Activated CD8-positive, alpha-beta memory T cell treated with anti-CD3 and anti-CD28 coated beads, Interleukin-2, amount 50 U/mL, for 4 hours (primary cell): ENCODE measurements at places on chromosomes 2 and 18.

DNA sequence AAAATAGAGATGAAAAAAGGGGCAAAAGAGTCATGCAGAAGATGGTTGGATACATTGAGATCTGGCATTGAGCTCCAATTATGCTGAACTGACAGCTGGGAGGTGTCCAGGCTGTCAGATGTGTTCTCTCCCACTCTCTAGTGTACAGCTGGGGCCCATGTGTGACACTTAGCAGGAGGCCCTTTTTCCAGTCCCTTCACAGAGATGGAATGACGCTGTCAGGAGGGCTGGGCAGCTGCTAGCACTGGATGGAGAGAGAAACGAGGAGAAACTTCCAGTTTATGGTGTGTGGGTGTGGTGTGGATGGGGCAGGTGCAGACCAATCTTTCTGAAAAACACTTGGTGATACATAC is 437.7 kb upstream of the HS6ST1 start:
- no peak for DNase-seq

GRCh38 chr2:7900593-7900992 is 781.3 kb upstream of the ID2 start:
- no peak for DNase-seq

DNA sequence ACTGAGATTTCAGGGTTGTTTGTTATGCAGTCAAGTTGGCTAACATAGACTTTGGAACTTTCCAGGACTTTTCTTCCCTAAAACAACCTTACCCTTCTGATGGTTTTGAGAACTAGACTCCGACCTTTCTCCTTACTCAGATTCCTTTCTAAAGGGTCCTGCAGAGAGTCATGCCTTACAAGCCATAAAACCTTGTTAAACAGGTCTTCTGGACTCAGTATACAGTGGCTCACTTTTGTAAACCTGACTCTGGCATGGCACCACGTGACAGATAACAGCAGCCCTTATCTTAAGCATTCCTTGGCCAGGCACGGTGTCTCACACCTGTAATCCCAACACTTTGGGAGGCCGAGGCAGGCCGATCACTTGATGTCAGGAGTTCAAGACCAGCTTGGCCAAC is 253.2 kb upstream of the RAB6C start:
- DNase-seq: no peak

DNA sequence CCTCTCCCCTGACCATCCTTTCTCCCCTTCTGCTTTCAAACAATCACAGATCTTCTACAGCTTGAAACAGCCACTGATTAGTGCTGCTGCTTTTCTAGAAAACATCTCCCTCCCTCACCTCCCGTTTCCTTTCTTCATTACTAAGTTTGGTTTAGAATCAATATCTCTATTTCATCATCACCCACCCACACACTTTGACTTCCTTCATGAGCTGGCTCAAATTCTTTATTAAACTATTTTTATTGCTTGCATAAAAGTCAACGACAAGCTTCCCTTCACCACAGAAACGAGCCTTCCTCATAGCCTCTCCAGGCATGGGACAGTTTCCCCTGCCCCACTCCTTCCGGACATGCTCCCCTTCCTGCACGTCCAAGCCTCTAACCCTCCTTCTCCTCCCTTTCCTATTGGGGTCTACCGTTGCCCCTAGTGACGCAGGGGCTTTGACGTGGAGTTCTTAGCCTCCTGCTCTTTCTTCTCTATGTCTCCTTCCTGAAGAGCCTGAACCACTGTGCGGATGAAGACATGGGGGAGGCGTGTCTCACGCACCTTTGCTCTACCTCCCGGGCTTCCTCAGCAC is 172.0 kb downstream of the AFF3 start:
- no peak for DNase-seq

DNA sequence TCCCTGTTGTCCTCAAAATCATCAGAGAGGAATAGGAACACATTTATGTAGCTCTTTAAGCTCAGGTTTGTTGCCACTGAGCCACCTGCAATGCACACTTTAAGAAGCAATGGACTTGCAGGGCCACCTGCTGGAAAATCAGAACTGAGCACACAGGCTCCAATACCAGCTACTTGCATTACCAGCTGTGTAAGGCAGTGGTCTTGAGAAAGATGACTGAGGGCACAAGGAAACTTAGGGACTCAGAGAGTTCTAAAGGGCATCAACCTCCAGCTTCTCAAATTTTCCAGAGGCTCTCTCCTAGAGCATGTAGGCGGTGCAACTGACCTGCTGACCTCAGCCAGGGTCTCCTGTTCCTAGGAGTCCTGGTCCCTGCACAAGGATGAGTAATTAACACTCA is 2.5 kb upstream of the CNDP2 start:
- peak; percentile 60 for DNase-seq

DNA sequence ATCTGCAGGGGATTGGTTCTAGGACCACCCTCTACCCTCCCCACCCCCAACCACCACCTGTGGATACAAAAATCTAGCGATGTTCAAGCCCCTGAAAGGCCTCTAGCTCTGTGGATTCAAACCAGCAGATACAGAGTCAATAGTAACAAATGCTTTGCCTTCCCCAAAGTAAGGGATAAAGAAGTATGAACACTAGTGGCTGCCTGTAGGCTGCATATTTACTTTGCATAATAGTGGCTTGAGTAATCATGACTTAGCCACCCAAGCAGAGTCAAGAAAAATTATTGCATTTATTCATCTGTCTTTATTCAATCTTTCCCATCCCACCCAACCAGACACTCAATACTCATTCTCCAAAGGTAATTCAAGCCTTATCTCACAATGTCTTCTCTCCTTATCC is 43.8 kb downstream of the SOCS6 start:
- no peak for DNase-seq

DNA sequence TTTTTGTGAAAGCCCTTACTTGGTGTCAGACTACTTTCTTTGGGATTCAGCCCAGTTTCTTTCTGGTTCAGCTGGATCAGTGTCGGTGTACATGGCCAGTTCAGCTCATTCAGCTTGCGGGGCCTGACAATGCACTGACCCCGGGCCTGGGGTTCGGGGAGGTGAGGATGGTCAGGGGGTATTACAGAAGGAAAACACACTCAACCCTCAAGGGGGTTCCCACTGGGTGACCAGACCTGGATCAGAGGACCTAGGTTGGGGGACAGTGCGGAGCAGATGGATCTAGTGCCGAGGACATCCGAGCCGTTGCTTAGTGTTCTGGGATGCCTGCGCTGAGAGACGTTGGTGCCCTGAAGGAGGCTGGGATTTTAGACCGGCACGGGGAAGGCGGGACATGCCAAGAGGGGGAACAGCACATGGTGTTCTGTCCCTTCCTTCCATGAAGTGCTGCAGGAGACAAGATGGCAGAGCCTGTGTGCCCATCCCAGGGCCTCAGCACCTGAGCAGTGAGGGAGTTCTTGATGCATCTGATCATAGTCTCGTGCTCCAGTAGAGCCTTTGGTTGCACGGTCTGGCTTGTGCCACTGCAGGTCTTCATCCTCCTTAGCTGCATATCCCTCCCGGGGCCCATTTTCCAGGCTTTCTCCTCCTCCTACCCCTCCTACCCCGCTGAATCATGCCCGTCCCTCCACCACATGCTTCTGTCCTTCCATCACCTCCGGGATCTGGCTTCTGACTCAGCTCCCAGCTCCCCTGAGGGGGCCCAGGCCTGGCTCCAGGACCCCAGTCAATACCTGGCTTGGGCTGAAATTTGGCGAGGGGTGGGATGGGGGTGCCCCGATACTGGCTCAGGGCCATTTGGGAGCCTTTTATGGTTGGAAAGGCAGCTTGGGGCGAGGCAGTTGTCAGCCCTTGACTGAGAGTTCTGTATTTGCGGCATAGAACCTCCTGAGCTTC is 18.0 kb downstream of the SPEG start:
- DNase-seq: no peak

- no peak for DNase-seq
Measured at GRCh38 chr2:120722246-120722567, 13.5 kb upstream of the GLI2 start.

- DNase-seq: no peak
Measured at GRCh38 chr18:50097702-50098101, 97.2 kb downstream of the MYO5B start.

- DNase-seq: no peak
Measured at GRCh38 chr18:40534723-40535122, 1420.3 kb upstream of the PIK3C3 start.

DNA sequence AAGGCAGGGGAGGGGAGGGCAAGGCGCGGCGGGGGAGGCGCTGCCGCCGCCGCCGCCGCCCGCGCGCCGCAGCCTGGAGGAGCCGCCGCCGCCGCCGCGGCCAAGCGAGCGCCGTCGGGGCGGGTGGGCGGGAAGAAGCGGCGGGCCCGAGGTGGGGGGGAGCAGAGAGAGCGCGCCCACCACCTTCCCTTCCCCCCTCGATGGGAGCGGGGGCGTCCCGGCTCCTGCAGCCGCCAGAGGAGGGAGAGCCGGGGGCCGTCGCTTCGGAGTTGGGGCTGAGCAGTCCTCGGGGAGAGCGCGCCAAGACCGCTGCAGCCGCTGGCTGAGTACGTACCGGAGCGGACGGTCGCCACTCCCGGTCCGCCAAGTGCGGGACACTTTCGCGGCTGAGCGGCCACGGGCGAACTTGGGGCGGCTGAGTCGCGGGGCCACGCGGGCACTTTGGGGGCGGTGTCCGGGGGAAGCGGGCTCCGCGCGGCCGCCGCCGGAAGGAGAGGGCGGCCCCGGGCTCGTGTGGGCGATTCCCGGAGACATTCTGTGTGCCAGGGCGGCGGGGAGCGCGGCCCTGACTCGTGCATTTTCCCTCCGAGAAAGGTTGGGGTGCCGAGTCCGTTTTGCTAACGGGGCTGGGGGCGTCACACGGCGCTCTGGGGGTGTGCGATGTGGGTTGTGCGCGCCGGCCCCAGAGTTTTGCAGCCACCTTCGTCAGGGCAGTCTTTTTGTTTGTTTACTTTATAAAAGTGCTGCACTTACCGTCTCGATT is at the start of gene NAB1:
Gene NAB1 (plus strand): TSS at position 49 of the 763 bp plus-strand sequence. CDS start 10,094 bp downstream, outside the sequence.
- peak; percentile 68 for DNase-seq

DNA sequence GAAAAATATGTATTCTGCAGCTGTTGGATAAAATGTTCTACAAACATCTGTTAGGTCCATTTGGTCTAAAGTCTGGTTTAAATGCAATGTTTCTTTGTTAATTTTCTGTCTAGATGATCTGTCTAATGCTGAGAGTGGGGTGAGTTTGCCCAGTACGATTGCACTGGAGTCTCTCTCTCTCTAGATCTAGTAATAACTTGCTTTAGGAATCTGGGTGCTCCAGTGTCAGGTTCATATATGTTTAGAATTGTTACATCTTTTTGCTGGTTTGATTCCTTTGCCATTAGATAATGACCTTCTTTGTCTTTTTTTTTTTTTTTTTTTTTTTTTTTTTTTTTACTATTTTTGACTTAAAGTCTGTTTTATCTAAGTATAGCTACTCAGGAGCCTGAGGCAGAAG is 10.4 kb downstream of the GCC2 start:
- no peak for DNase-seq

DNA sequence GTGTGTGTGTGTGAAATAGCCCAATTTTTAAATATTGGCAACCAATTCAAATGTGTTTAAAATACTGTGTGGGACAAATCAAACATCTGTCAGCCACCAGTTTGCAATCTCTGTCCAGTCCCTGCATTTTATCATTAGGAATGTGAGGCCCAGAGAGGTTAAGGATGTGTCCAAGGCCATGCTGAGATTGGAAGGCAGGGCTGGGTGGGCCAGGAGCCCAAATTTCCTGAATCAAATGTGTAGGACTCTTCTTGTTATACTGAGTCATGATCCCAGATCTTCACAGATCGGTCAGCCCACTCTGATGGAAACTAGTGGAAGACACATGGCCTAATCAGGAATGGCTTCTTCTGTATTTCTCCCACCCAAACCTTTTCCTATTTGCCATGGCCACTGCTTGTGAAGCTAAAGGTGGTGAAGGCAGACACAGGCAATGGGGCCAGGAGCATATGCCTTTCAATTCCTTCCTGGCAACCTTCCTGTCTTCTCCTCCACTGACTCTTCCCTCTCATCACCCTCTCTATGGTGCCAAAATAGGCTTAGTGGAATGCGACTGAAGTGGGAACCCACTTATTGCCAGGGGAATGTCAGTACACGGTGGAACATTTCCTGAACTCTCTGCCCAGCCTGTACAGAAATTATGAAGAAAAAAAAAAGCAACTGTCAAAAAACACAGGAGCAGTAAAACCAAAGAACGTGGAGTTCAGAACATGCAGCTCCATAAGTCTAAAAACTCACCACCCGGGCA is 35.5 kb downstream of the ZEB2 start:
- DNase-seq: no peak

GRCh38 chr2:122643725-122644329 is 888.4 kb downstream of the TSN start:
- DNase-seq: no peak

GRCh38 chr18:54662986-54663385 is 71.9 kb downstream of the DYNAP start:
- no peak for DNase-seq
